ENCODE measurements at places on chromosomes 4 and X.
A peak's percentile ranks its signal among the peaks of the same experiment; 100 is the strongest.

DNA sequence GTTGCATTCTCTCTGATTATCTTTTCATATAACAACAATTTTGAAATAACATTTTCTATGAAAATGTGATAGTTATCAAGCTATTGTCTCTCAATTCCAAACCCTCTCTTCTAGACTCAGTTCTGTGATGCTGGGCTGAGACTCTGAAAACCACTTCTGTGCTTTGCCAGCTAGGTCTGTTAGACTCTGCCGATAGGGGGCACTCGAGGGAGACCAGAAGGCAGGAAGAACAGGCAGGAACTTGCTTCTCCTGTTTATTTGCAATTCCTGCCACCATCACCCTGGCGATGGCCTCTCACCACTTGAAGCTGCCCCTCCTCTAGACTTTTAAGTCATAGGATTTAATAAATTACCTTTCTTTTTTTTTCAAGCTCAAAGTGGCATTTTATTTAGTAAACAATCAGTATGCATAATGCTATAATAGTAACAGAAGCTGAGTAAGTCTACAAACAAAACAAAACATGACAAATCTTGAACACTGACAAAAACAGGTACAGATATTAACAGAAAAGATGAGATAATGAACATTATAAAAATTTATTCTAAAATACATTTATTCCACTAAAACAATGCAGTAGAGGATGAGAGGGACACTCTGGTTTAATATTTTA lies 49.7 kb downstream of the RASL11B start:
- DNase-seq, result peak; percentile 43

- no peak for DNase-seq
Observed at GRCh38 chr4:180809439-180809838, 1433.8 kb upstream of the TENM3 start.

- DNase-seq, result no peak
Observed at GRCh38 chr4:179747218-179747910, 2305.1 kb upstream of the AGA start.

- no peak for DNase-seq
Observed at GRCh38 chrX:101397779-101398178, 7.0 kb downstream of the RPL36A start.

DNA sequence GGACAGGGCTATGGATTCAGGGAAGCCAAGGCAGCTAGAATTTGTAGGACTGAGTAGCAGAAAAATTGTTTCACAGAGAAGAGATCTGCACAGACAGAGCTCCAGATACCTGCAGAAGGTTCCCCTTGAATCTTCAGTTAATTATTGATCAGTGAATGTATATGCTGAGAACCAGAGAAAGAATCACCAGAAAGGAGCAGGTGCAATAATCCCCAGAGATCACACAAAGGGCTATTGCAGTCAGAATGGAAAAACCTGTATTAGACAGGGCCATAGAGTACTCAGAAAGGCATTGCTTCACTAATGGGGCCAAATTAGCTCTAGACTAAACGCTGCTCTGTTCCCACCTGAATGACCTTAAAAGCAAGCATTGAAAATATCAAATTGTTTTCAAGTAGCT lies 35.5 kb upstream of the SMAD1 start:
- no peak for DNase-seq

DNA sequence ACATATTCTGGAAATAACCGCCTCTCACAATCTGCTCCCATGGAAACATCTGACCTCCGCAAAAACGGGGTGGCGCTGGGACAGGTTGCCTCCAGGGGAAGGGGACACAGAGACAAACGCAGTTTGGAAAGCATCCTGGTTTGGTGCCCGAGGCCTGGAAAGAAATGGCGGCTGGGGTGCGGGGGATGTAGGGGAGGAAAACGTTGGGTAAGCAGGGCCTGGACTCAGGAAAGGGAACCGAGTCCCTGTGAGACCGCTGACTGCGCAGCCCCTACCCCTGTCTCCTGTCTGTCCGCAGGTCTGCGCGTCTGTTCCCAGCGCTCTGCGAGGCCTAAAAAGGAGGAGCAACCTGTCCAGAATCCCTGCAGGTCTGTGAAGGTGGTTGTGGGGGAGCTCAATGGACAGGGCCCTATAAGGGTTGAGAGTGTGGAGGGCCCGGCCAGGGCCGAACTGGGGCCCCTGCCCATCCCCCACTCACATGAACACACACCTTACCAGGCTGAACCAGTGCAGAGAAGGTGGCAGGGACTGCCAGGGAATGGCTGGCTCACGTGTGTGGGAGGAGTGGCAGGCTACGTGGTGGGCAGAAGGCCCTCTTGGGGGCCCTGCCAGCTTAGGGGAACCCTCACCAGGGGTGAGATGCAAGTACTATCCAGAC lies 672 bp downstream of the TCEAL3 start:
- no peak for DNase-seq

DNA sequence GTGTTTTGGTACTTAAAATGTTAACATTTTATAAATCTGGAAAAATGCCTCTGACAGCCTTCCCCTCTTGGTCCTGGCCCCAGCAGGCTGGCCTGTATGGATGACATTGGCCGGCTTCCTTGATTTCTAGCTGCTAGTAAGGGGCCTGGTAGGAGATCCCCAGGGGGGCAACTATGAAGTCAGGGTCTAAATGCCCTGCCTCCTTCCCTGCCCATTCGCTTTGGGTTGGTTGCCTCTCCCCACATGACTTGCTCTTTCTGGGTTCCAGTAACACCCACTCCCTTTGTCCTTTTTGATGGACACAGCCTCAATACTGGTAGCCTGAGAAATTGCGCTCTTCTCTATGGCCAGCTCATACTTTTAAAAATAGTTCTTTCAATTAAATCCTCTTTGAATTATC lies 78.0 kb upstream of the MAD2L1 start:
- DNase-seq, result no peak

DNA sequence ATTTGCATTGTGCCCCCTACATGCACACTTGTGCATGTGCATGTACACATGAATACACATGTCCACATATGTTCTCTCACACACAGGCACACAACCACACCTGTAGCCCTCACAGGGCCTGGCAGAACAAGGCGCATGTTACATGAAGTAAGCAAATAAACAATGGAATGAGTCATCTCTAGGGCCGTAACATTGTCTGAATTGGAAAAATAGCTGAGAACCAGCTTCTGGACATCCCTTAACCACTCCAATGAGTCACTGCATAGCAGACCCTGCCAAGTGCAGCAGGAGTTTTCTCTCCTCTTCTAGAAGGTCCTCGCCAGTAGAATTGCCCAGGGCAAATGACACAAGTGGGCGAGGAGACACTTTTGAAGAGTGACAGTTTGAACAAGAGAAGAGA lies 66.1 kb downstream of the MAGEA10 start:
- no peak for DNase-seq

DNA sequence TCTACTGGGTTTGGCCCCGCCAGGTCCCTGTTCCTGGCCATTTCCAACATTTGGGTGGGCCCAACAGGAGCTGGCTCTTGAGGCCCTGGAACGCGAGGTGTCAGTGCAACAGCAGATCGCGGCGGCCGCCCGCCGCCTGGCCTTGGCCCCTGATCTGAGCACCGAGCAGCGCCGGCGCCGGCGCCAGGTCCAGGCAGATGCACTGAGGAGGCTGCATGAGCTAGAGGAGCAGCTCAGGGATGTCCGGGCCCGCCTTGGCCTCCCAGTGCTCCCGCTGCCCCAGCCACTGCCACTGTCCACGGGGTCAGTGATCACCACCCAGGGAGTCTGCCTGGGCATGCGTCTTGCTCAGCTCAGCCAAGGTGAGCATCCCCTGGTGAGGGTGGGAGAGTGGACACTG lies 5.5 kb downstream of the CCDC120 start:
- no peak for DNase-seq

DNA sequence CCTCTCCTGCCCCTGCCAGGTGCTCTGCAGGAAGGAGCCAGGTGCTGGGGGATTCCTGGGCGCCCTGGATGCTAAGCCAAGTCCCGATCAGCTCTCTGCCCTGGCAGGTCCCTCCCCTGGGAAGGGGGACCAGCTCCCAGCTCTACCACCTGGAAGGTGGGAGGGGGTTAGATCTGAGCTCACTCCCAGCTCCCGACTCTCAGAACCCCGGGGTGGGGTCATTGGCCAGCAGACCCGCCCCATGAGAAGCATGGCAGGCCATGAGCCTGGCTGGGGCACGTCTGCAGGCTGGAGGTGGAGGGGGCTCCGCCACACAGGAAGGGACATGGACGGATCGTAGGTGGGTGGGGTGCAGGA lies 83.4 kb upstream of the NKX1-1 start:
- DNase-seq, result no peak

DNA sequence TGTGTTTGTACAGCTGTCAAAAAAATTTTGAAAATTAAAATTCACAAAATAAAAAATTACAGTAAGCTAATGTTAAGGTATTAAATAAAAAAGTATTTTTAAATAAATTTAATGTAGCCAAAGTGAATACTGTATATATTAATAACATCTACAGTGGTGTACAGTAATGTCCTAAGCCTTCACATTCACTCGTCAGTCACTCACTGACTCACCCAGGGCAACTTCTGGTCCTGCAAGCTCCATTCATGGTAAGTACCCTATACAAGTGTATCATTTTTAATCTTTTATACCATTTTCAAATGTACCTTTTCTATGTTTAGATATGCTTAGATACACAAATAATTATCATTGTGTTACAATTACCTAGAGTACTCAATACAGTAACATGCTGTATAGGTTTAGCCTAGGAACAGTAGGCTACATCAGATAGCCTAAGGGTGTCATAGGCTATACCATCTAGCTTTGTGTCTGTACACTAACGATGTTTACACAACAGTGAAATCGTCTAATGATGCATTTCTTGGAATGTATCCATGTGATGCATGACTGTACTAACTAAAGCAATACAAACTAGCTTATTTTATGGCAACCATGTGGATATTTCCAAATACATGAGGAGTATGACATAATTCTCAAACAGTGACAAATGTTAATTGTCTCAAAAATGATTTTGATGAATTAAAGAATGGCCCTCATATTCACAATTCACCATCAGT lies 13.7 kb downstream of the DDX60 start:
- DNase-seq, result no peak

DNA sequence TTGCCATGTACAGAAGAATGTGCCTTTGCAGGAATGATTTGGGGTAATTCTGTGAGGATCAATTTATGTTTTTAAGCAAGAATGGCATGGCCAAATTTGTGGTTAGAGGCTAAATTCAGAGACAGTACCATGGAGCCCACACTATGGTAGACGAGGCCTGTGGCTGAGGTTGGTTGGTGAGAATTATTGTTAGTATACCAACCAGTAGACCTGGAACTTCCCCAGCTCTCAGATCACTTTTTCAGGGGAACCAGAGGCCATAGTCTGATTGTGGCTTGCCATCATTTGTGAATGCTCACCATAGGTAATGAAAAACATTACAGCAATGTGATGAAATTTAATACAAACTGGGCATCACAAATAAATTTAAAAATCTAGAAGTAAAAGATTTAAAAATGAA lies 56.3 kb downstream of the SHISA3 start:
- DNase-seq, result no peak

DNA sequence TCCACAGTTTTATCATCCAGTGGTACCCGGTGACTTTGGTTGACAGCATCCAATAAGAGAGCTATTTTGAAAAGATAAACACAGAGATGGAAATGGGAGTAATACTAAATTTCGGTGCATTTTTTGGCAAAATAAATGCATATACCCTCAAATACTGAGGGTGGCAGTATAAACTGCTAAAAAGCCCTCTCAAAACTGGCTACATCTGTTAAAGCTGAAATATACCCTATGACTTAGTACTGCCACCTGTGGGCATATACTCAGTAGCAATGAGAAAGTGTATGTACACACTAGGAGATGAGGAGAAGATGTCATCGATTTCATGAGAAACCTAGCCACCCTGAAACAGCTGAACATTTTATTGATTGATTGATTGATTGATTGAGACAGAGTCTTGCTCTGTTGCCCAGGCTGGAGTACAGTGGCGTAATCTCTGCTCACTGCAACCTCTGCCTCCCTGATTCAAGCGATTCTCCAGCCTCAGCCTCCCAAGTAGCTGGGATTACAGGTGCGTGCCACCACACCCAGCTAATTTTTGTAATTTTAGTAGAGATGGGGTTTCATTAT lies 12.2 kb upstream of the TMEM128 start:
- DNase-seq, result no peak

DNA sequence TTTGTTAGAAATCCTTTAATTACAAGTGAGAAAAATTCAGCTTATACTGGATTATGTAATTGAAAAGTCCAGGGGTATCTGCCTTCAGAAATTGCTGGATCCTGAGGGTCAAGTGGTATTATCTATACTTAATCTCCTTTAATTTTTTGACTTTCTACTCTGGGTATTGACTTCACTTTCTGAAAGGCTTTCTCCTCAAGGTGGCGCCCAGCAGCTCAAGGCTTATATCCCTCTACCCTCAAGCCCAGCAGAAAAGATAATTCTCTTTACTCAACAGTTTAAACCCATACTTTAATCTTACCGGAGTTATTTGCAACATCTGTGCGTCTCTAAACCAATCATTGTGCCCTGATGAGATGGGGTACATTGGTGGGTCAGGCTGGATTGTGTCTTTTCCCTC lies 129.5 kb downstream of the LARP7 start:
- DNase-seq, result no peak

GRCh38 chr4:158458271-158458895 lies 63.3 kb upstream of the RXFP1 start:
- no peak for DNase-seq

DNA sequence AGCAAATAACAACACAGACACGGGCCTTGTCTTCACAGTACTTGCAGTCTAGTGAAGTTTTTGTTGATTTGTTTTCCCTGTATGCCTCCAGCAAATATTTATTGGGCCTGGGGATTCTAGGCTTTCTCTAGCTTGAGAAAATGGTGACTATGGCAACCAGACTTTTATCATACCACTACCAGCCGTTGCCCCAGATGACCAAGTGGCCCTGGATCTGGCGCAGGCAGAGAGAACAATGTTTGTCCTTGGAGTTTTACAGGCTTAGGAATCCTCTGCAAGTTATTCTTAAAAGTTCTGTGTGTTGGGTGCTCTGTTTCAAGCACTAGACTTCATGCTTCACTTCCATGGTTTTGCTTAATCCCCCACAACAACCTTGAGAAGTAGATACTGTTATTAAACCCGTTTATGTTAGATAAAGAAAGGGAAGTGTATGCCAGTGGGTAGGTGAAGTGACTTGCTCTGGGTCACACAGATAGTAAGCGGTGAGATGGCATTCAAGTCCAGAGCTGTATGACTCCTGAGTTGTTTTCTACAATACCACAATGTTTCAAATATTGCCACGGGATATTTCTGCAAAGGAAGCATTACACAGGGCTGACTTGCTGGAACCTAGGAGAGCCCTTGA lies 94.6 kb downstream of the AKAP4 start:
- DNase-seq, result no peak

DNA sequence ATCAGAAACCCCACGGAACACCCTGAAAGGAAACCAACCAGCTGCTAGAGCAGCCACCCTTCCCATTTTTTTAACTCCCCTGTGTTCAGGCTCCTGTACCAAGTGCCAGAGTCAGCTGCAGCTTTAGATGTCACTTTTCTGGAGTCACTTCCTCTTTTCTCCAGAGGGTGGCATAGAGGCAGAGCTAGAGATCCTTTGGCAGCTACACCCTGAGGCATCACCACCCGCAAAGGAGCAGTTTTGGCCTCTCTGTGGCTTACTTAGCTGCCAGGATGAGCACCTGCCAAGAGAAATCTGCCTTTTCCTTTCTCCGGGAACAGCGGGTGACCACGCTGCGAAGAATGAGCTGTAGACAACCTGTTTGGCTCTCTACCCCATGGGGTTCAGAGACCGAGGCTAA lies 58.0 kb upstream of the CHRDL1 start:
- no peak for DNase-seq

All from T-helper 2 cell treated with Interferon-gamma antibody and Interleukin-4, amounts not matched to agents 5 μg/mL and 100 μg/mL, for 36 hours (primary cell).